ENCODE measurements at places on chromosomes 11 and 22.

- DNase-seq: no peak
These were observed 6.3 kb downstream of the OPCML start for GRCh38 chr11:133525976-133526375.

- DNase-seq: no peak
These were observed 72.1 kb downstream of the BRD1 start for GRCh38 chr22:49755631-49756001.

- no peak for DNase-seq
These were observed 246.2 kb downstream of the CTTN start for GRCh38 chr11:70644343-70645060.

- DNase-seq: no peak
These were observed 48.3 kb downstream of the PIK3C2A start for GRCh38 chr11:17159441-17159840.

- peak; percentile 64 for DNase-seq
These were observed 517 bp downstream of the SPINDOC start for GRCh38 chr11:63813563-63814382.

Data from EL (cell line).